ENCODE measurements at places on chromosomes 3 and 15.

DNA sequence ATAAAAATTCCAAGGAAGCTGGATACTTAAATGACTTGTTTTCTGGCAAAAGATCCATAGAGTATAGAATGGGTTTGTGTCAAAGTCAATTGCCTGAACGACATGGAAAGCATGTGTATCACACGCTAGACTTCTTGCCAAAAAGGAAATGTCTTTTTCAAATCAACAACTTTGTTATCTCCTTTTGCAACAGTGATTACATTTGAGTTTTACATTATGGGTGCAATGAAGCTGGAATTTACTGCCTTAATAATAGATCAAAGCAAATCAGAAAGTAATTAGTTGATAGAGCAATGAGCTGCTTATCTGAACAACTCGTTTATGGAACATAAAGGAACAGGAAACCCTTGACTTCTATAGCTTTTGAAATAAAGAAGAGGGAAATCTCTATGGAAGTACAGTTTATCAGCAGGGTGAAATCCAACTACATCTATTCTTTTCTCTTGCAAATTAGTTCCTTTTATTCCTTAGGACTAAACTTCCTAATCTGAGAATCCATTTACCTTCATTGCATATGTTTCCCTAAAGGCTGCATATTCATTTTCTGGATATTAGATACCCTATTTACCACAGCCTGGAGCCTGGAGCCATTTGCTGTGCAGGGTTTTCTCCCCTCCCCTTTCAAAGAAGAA lies 415.1 kb upstream of the NECTIN3 start:
- DNase-seq: peak; percentile 12

DNA sequence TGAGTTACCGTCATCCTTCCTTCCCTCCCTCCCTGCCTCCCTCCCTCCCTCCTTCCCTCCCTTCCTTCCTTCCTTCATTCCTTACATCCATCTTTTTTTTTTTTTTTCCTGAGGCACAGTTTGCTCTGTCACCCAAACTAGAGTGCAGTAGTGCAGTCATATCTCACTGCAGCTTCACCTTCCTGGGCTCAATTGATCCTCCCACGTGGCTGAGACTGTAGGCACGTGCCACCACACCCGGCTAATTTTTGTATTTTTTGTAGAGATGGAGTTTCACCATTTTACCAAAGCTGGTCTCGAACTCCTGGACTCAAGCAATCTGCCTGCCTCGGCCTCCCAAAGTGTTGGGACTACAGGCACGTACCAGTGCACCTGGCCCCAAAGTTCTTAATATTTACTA lies 25.8 kb downstream of the USP3 start:
- DNase-seq: no peak

GRCh38 chr15:58146749-58147148 lies 8.6 kb downstream of the AQP9 start:
- DNase-seq: no peak

GRCh38 chr3:143427631-143428030 lies 308.1 kb downstream of the CHST2 start:
- DNase-seq: no peak

GRCh38 chr3:96961576-96961975 lies 147.2 kb downstream of the EPHA6 start:
- no peak for DNase-seq

DNA sequence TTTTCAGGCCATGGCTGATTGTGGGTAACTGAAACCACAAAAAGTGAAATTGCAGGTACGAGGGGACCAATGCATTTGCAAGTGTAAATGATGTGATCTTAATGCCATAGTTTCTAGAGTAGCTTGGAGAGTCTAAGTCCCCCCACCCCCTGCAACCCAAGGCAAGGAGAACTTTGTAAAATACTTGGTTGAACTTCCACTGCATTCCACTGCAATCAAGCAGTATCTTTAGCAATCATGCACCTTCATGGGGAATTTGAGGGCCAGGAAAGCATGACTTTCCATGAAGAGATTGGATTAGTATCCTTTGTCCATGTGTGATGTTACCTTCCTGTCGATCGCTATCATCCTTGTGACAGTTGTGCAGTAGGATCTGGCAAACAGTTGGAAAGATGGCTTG lies 11.4 kb upstream of the CYP8B1 start:
- no peak for DNase-seq

DNA sequence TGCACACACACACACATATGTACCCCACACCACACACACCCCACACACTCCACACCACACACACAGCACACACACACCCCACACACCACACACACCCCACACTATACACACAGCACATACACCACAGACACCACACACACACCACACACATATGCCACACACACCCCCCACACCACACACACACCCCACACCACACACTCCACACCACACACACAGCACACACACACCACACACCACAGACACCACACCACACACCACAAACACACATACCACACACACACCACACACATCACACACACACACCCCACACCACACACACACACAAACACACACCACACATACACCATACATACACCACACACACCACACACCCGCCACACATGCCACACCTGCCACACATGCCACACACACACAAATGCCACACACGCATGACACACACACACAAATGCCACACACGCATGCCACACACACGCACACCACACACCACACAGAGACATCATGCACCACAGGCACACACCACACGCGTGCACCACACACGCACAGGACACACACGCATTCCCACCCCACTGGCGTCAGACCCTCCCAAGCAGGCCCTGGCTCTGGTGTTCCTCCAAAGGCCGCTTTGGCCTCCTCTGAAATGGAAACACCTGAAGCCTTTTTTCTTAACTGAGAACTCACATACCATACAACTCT lies 15.7 kb downstream of the CHST13 start:
- DNase-seq: peak; percentile 31

DNA sequence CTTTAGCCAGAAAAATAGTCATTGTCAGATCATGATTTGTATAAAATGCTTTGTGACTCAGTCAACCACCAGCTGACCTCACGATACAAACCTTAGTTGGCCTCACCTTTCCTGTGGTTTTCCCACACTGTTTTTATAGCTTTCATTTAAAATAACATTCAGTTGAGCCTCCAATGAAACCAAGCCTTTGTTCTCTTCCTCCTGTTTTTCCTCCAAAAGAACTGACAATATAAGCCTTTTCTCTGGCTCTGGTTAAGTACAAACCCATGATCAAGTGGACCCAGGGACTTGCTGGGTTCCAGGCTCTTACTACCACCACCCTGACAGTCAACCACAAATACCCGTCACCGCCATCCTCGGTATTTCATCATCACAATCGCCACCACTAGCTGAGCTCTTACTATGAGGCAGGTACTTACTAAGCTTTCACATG lies 81.7 kb downstream of the TAMM41 start:
- no peak for DNase-seq

GRCh38 chr3:81632659-81633058 lies 128.8 kb downstream of the GBE1 start:
- DNase-seq: no peak

- DNase-seq: no peak
These were observed 106.5 kb downstream of the ECT2 start for GRCh38 chr3:172856795-172857742.

- no peak for DNase-seq
These were observed 365.0 kb downstream of the SV2B start for GRCh38 chr15:91465086-91465485.
